ENCODE measurements at places on chromosomes 6 and 20. TPM values are rescaled to one million over a fixed set of nuclear protein-coding genes. Genes with fewer than 3 reads are reported as not detected.

PAX1 gene
- not detected for total RNA-seq

NRSN1 gene
- not detected for total RNA-seq

MCCD1 gene
- total RNA-seq = not detected

NFKBIL1 gene
- 26.0 TPM for total RNA-seq

MYCT1 gene
- total RNA-seq = under 0.01 TPM

PSMB9 gene
- total RNA-seq = 30.7 TPM

All from uterine smooth muscle cell (primary cell).